ENCODE measurements at places on chromosomes 6 and 20. TPM values are rescaled to one million over a fixed set of nuclear protein-coding genes. Genes with fewer than 3 reads are reported as not detected.

GRIK2 gene
- 13.7 TPM for polyA plus RNA-seq

MAPK13 gene
- polyA plus RNA-seq: 23.2 TPM

ATF6B gene
- polyA plus RNA-seq: 84.1 TPM

DNA sequence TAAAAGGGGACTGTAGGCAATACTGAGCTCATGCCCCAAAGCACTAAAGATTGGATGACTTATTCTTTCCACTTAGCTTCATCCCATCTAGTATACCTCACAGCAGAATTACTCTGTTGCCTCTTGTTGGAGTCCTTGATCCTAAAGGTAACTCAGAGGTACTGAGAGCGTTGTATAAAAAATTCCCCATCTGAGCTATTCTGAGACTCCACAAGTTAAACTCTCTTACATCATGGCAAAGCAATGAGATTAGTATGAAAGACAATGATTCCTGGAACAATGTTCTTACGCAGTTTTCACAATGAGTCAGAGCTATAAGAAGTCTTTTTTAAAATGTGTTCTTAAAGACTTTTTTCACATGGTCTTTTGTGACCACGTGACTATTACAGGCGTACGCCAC, 370.1 kb downstream of the ADGRB3 start:
- DNase-seq: no peak

DNA sequence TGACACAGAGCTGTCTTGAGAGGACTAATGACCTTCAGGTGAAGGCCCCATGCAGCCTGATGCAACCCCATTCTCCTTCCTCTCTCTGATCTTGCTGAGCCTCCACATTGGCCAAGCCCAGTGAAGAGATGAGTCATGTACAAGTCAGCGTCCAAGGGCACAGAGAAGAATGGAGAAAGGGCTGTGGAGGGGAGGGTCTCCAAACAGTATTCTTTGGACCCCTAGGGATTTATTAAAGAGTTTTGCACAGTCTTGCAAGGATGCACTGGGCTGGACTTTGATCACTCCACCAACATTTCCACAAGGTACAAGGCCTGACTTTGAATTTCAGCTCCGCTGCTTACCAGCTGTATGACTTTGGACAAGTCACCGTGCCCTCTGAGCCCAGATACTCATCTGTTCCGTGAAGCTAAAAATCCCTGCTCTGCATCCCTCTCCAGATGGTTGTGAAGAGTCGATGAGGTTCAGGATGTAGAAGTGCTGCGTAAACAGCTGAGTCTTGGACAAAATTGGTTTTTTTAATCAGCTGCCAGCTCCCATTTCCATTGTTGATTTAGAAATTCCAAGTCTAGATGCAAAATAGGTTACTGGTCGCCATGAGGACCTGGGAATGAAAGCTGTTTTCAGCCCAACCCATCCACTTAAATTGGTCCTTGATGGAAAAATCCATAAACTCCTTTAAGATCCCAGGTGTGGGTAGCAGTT, 14.1 kb upstream of the KCNG1 start:
- DNase-seq: no peak

DNA sequence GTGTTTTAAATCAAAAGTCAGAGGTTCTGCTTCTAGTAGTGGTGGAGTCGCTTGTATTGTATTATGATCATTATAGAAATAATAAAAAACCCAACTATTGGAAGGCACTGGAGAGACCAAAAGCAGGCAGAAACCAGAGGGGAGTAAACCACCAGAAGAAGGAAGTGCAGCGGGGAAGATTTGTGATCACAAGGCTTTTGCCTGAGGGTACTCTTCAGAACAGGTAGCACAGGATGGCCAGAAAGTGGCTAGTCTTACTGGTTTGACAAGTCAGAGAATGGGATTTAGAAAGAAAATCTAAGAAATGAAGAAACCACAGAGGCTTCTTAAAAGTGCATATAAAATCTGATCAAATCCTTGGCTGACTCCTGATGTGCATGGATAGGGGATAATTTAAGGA, 24.0 kb downstream of the MAPK13 start:
- no peak for DNase-seq

DNA sequence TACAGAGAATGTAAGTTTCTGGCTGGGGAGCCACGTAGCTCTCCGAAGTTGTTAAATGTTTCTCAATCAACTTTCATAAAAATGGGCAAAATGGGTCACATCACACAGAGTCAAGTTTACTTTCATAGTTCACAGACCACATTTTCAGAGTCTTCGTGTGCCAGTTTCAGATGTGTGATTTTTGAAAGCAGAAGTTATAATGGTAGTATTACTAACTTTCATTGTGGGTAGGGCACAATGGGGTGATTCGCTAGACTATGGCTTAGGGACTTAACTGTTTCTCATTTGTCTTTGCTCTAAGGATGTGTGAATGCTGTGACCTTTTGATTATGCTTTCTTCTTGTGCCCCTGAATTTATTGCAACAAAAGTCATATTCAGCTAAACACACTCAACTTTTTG, 109.0 kb upstream of the SUPT3H start:
- DNase-seq: no peak

DNA sequence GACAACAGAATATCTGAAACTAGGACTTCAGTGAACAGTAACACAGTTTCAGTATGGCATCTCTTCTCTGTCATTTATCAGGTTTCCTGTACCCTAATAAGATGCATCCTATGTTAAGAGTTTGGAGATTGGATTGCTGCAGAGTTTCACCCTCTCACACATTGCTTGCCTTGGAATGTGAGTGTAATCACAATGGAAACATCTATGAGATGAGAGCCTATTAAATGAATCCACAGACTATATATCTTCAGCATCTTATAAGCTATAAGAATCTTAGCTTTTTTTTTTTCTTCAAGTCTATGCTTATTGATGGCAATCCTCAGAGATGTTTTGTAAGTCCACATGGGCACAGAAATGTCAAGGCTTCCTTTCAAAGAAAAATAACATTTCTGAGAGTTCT, 292.5 kb downstream of the PRKN start:
- DNase-seq: no peak

- no peak for DNase-seq
These were observed 792 bp downstream of the SLC23A2 start for GRCh38 chr20:5000263-5001173.

GRCh38 chr6:163536770-163537169, 122.3 kb downstream of the QKI start:
- no peak for DNase-seq

OXT gene
- 0.40 TPM for polyA plus RNA-seq

GRCh38 chr6:133764008-133764753, 124.7 kb upstream of the TCF21 start:
- no peak for DNase-seq

Measured in right renal cortex interstitium (tissue), 3 donors.